ENCODE measurements at places on chromosomes 12 and 14. TPM values are rescaled to one million over a fixed set of nuclear protein-coding genes. Genes with fewer than 3 reads are reported as not detected.

SMAGP gene
- total RNA-seq = 11.5 TPM

CRADD gene
- total RNA-seq = 12.2 TPM

RD3L gene
- total RNA-seq = not detected

DNA sequence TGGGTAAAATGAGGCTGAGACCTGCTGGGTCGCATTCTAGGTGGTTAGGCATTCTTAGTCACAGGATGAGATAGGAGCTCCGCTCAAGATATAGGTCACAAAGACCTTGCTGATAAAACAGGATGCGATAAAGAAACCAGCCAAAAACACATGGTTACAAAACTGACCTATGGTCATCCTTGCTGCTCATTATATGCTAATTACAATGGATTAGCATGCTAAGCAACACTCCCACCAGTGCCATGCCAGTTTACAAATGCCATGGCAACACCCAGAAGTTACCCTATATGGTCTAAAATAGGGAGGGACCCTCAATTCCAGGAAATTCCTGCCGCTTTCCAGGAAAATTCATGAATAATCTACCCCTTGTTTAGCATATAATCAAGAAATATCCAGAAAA is 132.4 kb downstream of the BRMS1L start:
- peaks cover 2% of the 10 kb centered on the region for H3K27me3 ChIP-seq
- DNase-seq = no peak
- H3K36me3 ChIP-seq = no peaks in the 10 kb centered on the region
- H3K4me3 ChIP-seq = no peak overlapping the region

GRCh38 chr14:103748534-103748857 is 32.9 kb downstream of the ZFYVE21 start:
- H3K36me3 ChIP-seq = no peaks in the 10 kb centered on the region
- H3K27ac ChIP-seq = no peak overlapping the region
- H3K4me3 ChIP-seq = no peak overlapping the region
- no peaks in the 10 kb centered on the region for H3K4me1 ChIP-seq
- DNase-seq = no peak

DNA sequence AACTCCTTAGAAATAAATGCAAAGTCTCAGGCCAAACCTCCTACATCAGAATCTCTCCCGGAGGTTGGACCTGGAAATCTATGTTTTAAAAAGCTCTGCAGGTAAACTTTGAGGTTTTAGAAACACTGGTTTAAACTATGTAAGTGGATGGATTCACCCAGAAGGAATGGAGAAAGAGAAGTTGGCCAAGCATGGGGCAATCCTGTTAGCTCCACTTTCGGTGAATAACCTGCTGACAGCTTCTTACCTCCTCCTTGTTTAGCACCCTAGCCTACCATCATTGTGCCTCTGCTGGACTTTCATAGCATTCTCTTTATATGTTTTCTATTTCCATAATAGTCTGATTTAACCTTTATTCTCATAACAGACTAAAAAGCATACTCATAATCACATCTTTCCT is 3.0 kb upstream of the ARHGDIB start:
- DNase-seq = no peak
- H3K36me3 ChIP-seq = peaks cover 9% of the 10 kb centered on the region
- H3K27me3 ChIP-seq = no peaks in the 10 kb centered on the region
- peaks cover 45% of the 10 kb centered on the region for H3K4me1 ChIP-seq

DNA sequence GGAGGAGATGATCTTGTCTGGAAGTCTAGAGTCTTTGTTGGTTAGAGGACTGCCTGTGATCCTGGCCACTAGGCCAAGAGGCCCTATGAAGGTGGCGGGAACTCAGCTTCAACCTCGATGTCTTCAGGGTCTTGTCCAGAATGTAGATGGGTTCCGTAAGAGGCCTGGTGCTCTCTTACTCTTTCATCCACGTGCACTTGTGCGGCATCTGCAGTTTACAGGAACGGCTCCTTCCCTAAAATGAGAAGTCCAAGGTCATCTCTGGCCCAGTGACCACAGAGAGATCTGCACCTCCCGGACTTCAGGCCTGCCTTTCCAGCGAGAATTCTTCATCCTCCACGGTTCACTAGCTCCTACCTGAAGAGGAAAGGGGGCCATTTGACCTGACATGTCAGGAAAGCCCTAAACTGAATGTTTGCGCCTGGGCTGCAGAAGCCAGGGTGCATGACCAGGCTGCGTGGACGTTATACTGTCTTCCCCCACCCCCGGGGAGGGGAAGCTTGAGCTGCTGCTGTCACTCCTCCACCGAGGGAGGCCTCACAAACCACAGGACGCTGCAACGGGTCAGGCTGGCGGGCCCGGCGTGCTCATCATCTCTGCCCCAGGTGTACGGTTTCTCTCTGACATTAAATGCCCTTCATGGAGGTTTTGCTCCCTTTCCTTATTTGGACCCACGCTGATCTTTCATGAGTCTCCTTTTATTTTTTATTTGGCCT is 17.7 kb downstream of the WNT5B start:
- DNase-seq = no peak
- H3K36me3 ChIP-seq = no peaks in the 10 kb centered on the region
- no peak overlapping the region for H3K27ac ChIP-seq
- H3K27me3 ChIP-seq = peaks cover 20% of the 10 kb centered on the region
- H3K4me1 ChIP-seq = peaks cover 6% of the 10 kb centered on the region

DNA sequence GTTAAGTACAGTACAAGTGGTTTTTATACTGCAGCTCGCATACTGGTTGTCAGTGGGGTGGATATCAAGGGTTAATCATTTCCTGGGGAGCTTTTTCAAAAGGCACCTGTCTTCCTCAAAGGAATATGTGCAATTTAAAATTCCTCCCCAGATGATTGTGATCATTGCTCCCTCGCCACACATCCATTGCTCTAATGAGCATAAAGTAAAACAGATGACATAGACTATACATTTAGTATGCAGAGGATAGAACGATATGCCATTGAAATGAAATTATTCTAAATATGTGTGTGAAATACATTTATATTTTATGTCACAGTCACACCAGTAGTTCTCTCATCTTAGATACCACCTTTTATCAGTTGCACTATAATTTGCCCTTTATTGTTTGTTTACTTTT is 36.4 kb upstream of the KCNMB4 start:
- DNase-seq = no peak
- no peak overlapping the region for H3K4me3 ChIP-seq
- H3K27me3 ChIP-seq = no peaks in the 10 kb centered on the region
- H3K27ac ChIP-seq = no peak overlapping the region

DNA sequence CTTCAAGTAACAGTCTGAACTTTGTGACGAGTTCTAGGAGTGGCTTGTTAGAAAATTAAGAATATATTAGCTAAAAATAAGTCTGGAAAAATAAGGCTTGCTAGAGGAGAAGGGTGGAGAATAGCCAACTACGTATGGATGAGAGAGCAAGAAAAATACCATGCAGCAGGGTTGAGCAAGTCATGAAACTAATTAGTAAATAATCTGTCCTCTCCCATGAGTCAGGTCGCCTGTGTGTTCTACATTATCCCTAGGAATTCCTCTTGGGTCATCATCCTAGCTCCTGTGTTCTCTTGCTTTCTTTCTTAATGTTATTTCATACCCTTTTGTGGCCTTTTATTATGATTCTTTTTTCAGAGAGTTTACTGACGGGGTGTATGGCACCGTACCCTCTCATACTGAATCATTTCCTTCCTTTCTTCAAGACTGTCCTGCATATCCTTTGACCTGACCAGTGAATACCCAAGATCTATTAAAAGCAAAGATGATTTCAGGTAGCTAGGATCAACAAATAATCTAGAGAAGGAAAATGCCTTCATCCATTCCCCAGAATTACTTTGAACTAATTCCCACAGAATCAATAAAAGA is 177.2 kb upstream of the NPAS3 start:
- no peak for DNase-seq
- no peak overlapping the region for H3K4me3 ChIP-seq
- no peaks in the 10 kb centered on the region for H3K36me3 ChIP-seq

GRCh38 chr12:108570743-108571608 is 8.6 kb downstream of the ISCU start:
- peaks cover 8% of the 10 kb centered on the region for H3K27me3 ChIP-seq
- H3K36me3 ChIP-seq = peaks cover 25% of the 10 kb centered on the region

DNA sequence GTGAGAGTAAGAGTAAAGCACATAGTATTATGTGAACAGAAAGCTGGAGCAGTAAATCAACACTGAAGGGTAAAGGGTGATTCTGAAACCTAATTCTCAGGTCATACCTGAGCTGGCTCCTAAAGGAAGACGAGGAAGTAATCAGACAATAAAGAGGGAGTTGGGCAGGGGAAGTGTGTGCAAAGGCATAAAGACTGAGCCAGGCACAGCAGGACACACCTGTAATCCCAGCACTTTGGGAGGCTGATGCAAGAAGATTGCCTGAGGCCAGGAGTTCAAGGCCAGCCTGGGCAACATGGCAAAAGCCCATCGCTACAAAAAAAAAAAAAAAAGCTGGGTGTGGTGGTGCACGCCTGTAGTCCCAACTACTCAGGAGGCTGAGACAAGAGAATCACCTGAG is 9.6 kb downstream of the ARF3 start:
- no peak for DNase-seq
- H3K27ac ChIP-seq = no peak overlapping the region
- no peaks in the 10 kb centered on the region for H3K27me3 ChIP-seq

- peaks cover 3% of the 10 kb centered on the region for H3K36me3 ChIP-seq
- no peak overlapping the region for H3K4me3 ChIP-seq
- no peaks in the 10 kb centered on the region for H3K27me3 ChIP-seq
- peak overlapping the region; percentile 12 for H3K27ac ChIP-seq
- DNase-seq = no peak
Measured at GRCh38 chr12:59620326-59620725, 24.5 kb downstream of the SLC16A7 start.

GRCh38 chr12:75212072-75212471 is 2.4 kb upstream of the KCNC2 start:
- no peak for DNase-seq
- no peak overlapping the region for H3K27ac ChIP-seq
- H3K4me1 ChIP-seq = no peaks in the 10 kb centered on the region
- peaks cover 13% of the 10 kb centered on the region for H3K27me3 ChIP-seq

- H3K4me1 ChIP-seq = no peaks in the 10 kb centered on the region
- H3K4me3 ChIP-seq = no peak overlapping the region
- no peak for DNase-seq
- no peaks in the 10 kb centered on the region for H3K27me3 ChIP-seq
- H3K27ac ChIP-seq = no peak overlapping the region
- H3K36me3 ChIP-seq = no peaks in the 10 kb centered on the region
Measured at GRCh38 chr12:79344855-79345847, 345.6 kb downstream of the PAWR start.

DNA sequence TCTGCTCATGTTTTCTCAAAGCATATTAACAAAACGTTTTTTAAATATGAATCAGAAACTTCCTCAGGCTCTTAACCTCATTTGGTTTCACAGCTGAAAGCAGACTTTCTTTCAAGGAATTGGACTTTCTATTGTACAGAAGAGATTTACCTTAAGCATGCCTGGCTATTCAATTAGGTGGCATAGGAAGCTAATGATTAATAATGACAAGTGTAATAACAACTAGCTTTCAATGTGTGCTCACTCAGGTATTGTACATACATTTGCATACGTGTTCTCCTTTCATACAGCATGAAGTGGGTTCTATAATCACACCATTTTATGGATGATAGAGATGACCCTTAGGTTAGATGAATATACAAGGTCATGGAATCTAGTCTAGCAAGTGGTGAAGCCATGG is 115.7 kb downstream of the ANO6 start:
- no peak for DNase-seq
- peaks cover 12% of the 10 kb centered on the region for H3K4me1 ChIP-seq
- peaks cover 13% of the 10 kb centered on the region for H3K36me3 ChIP-seq
- no peak overlapping the region for H3K4me3 ChIP-seq
- H3K27me3 ChIP-seq = no peaks in the 10 kb centered on the region

Measured in natural killer cell treated with Interleukin-12 subunit alpha and Interleukin-12 subunit beta and Interleukin-15 and Interleukin-18, amount 100 ng/mL, for 72 hours (primary cell).